Choroid plexus epithelial cell (primary cell): ENCODE measurements at places on chromosomes 6 and 20.

DNA sequence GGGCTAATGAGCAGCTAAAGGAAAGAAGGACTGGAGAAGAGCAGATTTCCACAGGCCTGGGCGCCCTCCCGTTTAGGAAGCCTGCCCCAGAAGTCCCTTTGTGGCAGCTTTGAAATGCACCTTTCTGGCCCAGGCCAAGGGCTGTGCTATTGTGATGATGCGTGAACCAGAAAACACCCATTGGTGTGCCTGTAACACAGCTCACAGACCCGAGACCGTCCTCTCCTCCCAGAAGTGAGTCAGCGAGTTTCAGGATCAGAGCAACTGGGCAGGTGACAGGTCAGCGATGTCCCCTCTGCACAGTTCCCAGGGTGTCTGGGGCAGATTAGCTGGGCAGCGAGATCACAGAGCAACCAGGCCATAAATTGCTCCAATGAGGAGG is 71.9 kb upstream of the SULF2 start:
- no peak for DNase-seq

DNA sequence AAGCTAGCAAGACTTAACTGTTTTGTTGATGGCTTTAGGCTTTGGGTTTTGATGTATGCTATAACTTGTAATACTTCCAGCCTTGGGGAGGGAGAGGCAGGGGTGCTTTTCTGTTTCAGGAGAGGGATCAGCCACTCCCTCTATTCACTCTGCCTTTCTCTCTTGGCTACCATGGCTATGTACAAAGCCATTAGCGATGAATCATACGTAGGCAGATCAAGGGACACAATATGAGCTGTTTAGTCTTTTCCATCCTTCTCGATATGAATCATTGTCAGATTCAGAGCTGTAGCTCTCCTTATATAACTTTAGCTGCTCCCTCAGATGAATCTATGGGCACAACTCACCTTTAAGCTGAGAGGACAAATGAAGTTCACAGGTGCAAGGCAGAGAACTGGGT is 230.6 kb downstream of the TSHZ2 start:
- DNase-seq, result no peak

DNA sequence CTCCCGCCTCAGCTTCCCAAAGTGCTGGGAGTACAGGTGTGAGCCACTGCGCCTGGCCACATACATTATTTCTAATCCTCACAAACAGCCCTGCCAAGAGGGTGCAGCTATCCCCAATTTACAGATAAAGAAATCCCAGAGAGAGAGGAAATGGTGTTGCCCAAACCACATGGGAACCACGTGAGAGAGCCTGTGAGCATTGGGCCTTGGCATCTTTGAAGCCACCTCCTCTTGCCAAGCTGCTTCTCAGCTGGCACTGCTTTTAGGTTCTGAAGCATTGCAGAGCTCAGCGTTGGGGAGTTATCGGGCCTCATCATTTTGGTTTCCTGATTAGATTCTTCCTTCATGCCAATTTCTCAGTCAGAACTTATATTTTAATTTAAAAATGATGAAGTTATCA is 80.3 kb downstream of the CTNNBL1 start:
- no peak for DNase-seq

DNA sequence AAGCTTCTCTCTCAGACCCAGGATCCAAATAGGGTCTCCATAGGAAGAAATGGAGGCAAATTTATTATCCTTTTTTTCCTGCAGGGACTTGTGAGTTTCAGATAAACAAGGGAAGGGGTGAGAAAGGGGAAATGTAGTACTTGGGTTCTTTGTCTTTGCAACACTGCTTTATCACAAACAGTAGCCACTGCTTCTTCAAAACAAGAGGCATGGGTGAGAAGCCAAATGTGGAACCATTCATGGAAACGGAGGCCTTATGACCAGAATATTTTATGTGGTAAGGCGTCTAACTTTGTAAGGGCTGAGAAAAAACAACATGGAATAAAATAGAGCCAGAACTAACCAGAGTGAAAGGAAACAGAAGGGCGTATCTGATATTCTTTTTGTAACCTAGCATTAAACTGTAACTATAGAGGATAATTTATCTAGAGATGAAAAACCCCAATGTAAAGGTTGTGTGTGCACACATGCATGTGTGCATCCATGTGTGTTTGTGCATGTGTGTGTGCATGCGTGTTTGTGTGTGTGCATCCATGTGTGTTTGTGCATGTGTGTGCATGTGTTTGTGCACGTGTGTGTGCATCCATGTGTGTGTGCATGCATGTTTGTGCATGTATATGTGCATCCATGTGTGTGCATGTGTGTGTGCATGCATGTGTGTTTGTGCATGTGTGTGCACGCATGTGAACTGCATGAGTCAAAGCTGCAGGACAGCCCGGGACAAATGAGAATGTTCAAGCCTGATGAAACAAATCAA is 143.3 kb upstream of the SMLR1 start:
- DNase-seq, result no peak

DNA sequence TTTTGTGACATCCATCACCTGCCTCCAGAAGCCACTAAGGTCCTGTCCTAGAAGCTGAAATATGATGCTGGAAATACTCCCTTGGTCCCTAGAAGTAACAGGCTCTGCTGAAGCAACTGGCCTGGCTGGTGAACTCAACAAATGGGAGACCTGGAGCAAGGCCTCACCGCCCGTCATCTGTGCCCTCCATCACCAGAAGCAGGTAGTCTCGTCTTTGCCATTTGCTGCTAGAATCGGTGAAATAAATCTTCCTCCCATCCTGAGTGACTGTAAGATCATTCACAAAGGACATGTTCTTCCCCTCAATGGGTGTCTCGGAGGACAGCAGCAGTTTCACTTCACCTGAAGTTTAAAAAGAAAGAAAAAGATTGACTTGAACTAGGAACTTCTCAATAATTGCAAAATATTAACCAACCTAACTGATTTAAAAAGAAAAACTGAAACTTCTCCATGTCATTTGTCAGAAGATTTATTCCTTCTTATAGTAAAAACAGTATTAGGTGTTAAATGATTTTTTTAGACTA is 21.0 kb downstream of the CST7 start:
- no peak for DNase-seq

- peak; percentile 29 for DNase-seq
Measured at GRCh38 chr6:144150710-144151657, 667 bp downstream of the STX11 start.

- no peak for DNase-seq
Measured at GRCh38 chr6:50062051-50062450, 12.3 kb upstream of the DEFB112 start.

GRCh38 chr6:27545271-27546046 is 72.6 kb upstream of the ZNF184 start:
- DNase-seq, result peak; percentile 79

- peak; percentile 79 for DNase-seq
Measured at GRCh38 chr6:135909737-135910387, 58.4 kb downstream of the PDE7B start.

GRCh38 chr20:59082981-59083380 is 40.4 kb upstream of the PRELID3B start:
- peak; percentile 39 for DNase-seq

DNA sequence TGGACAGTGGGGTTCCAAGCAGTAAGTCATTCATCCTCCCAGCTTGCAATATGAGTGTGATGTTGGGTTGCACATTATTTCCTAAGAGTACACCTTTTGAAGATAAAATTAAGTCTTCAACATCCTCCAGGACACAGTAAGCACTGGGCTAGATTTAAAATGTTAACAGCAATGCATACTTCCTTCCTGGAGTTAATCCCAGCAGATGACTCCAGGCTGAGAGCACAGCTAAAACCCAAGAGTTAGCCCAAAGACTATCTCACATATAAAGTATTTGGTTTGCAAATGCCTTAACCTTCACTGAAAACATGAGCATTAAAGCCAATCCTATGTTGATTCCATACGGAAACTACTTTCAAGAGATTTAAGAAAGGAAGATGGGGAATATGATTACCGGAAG is 69.2 kb downstream of the SLC23A2 start:
- no peak for DNase-seq

GRCh38 chr20:4491643-4492042 is 230.1 kb upstream of the PRND start:
- DNase-seq, result no peak

- no peak for DNase-seq
Measured at GRCh38 chr20:24489631-24490260, 20.3 kb downstream of the SYNDIG1 start.

GRCh38 chr6:44534291-44534690 is 146.8 kb downstream of the CDC5L start:
- no peak for DNase-seq

DNA sequence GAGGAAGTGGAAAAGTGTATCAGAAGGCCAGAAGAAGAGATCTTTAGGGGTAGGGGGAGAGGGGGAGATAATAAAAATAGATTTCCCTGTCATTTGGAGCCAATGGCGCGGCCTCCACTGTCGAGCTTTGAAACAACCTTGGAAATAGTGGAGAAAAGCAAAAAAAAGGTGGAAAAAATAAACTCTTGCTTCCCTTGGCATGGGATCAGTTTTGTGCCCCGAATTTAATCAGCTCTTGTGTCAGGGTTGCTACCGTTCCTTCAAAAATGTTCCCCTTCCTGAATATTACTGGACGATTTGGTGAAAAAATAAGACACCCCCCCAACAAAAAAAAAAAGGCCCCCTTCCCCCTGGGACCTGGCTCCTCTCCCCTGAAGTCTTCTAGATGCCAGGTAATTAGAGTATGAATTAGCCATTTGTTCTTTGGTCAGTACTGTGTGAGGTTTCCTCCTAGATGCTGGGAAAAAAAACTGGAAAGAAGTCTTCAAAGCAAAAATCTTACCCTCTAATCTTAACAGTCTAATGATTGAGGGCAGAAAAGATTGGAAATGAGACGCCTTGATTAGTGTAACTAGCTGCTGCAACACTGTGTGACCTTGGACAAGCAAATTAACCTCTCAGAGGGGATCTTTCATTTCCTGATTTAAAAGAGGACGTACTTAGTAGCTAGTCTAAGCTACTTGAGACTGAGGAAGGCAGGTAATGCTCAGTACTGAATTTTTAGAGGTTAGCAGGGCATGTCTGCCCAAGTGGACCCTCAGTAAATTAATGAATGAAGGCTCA is 872 bp upstream of the RBM39 start:
- DNase-seq, result peak; percentile 48

DNA sequence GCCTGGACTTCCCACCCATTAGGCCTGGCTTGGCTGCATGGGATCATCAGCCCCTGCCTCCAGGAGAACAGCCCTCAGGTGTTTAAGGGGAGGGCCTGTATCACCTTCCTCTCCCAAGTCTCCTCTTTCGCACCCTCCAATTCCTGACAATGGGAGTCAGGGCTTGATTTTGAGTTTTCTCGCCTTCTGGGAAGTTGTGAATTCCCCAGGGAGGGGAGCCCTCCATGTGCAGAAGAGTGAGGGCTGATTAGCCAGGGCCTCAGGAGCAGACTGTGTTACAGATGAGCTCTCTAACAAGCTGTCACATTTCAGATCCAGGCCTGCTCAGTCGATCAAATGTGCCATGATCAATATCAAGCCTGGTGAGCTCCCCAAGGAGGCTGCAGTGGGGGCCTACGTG is 42.4 kb downstream of the CNBD2 start:
- DNase-seq, result no peak

GRCh38 chr6:13427801-13428582 is 59.4 kb downstream of the GFOD1 start:
- DNase-seq, result no peak

- DNase-seq, result no peak
Measured at GRCh38 chr20:22752324-22752723, 168.0 kb upstream of the FOXA2 start.

GRCh38 chr6:148866657-148867268 is 119.9 kb downstream of the UST start:
- no peak for DNase-seq

GRCh38 chr6:37099442-37099841 is 70.5 kb upstream of the PIM1 start:
- DNase-seq, result no peak

GRCh38 chr6:94769197-94769596 is 808.1 kb upstream of the MANEA start:
- DNase-seq, result peak; percentile 2

DNA sequence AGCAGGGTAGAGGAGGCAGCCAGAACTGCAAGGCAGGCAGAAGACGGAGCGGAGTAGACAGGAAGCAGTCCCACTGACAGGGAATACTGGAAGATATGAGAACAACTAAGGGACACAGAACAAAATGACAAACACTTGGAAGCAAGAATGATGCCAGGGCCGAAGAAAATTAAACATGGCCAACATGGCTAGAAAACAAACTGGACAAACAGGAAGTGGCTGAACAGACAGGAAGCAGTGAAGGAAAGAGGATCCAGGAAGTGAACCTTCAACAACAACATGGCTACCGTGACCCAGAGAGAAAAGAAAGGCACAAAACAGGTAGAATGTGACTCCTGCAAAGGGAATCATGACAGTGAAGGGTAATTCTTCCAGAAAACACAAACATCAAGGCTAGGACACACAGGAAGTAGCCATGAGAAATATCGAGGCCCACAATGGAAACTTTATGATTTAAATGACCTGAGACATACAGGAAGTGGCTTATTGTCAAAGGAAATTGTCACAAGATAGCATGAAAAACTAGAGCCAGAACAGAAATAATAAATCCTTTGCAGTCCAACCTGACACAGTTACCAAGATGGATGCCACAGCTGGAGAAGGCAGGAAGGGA is 9.1 kb downstream of the COL11A2 start:
- no peak for DNase-seq

DNA sequence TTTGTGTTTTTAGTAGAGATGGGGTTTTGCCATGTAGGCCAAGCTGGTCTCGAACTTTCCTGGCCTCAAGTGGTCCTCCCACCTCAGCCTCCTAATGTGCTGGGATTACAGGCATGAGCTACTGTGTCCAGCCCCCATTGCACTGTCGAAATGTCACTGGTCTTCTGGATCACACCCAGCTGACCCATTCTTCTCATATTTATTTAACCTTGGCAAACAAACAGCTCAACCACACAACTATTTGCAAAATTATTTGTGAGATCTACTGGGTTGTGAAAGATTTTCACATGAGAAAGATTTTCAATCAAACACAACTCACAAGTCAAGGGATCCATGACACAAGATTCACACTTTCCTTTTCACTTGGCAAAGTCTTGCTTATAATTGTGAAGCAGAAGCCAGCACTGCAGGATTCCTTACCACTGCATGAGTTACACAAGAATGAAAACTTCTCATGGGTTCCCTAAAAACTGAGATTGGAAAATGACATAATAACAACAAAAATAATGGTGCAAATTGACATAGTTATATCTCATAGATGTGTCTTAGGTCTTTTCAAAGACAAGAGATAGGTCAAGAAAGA is 2.0 kb upstream of the CST9L start:
- DNase-seq, result no peak

DNA sequence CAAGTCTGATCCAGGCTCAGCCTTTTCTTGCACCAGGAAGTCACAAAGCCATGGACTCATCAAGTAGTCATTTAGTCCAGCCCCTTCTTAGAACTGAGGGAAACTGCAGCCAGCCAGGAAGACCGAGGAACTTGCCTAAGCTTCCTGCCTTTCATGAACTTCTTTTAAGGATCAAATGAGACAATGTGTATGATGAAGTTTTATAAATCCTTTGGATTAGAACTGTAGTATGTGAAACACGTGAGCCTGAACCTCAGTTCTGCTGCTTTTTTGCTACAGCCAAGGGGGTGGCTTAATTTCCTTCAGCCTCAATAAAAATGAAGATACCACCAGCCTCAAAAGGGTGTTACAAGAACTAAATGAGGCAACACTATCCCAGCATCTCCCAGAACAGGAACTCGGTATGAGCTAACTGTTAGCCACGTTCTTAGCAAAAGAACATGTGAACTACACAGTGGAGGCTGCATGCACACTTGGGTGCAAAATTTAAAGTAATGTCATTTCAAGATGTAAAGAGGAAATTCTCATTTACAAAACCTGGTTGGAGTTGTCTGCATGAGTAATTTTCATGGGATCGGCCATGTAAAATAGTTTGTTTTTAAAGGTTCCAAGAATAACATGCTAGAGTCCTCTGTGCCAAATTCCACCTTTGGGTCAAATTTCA is 76.0 kb upstream of the TBC1D7 start:
- DNase-seq, result peak; percentile 71

GRCh38 chr6:19041906-19042305 is 654.8 kb downstream of the RNF144B start:
- DNase-seq, result no peak
